ENCODE measurements at places on chromosomes 12 and 14.

GRCh38 chr12:96256672-96257361, 62.6 kb downstream of the ELK3 start:
- DNase-seq: no peak

GRCh38 chr14:22820731-22821130, 5.5 kb upstream of the SLC7A7 start:
- peak; percentile 17 for DNase-seq

DNA sequence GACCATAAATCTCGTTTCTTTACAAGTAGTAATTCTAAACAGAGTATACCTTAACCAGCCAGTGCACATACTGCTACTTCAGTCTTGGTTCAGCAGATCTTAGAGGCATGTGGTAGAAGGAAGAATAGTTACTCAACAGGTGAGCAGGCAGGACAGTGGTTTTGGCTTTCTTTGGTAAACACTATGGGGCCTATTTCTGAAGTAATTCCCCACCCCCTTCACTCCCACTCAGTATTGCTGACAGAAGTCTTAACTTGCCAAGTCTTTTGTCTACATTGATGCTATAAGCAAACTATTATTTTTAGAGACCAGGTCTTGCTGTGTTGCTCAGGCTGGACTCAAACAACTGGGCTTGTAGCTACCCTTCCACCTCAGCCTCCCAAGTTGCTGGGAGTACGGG, 68.5 kb downstream of the FBXO34 start:
- DNase-seq: no peak

- no peak for DNase-seq
These were observed 89.7 kb upstream of the MYL2 start for GRCh38 chr12:111010061-111010460.

DNA sequence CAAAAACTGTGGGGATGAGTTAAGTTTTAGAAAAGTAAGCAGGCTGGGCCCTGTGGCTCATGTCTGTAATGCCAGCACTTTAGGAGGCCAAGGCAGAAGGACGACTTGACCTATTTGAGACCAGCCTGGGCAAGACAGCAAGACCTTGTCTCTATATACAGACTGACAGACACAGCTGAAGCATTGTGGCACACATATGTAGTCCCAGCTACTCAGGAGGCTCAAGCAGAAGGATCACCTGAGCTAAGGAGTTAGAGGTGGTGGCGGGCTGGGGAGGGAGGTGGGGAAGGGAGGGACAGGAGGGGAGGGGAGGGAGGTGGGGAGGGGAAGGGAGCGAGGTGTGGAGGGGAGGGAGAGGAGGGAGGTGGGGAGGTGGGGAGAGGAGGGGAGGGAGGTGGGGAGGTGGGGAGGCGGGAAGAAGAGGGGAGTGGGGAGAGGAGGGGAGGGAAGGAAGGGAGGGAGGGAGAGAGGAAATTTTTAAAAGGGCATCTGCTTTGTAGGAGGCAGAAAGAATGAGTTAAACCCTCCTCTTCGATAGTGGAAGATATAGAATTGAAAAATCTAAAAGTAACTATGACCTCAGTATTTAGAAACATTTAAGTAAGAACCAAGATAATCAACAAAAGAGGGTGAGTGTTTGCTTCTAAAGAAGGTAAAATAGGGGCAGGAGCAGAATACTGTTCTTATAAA, 30.9 kb downstream of the MED13L start:
- DNase-seq: no peak

DNA sequence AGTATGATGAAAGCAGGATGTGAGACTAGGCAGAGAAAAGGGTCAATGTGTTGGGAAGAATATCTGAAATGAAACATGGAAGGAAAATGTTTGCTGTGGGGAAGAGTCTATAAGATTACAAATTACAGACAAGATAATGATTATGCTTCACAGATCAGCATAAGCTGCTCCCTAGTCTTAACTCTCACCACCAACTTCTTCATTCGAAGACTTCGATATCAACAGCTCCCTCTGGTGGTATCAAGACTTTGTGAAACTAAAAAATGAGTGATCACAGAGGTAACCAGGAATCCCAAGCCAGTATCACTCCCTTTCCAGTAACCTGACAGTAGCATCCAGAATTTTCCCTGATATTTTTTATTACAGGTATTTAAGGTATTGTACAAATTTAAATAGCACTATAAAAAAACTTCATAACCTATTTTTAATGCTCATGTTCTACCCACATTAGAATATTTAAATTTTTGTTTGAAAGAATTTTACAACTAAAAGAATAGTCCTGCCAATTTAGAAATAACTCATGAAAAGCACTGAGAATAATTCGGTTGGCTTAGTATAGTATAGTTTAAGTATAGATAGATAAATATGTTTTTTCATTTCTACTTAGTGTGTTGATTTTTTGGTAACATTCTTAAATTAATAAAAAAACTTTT, 84.4 kb downstream of the C2CD5 start:
- peak; percentile 45 for DNase-seq

GRCh38 chr12:86729739-86730138, 473.5 kb upstream of the MGAT4C start:
- DNase-seq: no peak

DNA sequence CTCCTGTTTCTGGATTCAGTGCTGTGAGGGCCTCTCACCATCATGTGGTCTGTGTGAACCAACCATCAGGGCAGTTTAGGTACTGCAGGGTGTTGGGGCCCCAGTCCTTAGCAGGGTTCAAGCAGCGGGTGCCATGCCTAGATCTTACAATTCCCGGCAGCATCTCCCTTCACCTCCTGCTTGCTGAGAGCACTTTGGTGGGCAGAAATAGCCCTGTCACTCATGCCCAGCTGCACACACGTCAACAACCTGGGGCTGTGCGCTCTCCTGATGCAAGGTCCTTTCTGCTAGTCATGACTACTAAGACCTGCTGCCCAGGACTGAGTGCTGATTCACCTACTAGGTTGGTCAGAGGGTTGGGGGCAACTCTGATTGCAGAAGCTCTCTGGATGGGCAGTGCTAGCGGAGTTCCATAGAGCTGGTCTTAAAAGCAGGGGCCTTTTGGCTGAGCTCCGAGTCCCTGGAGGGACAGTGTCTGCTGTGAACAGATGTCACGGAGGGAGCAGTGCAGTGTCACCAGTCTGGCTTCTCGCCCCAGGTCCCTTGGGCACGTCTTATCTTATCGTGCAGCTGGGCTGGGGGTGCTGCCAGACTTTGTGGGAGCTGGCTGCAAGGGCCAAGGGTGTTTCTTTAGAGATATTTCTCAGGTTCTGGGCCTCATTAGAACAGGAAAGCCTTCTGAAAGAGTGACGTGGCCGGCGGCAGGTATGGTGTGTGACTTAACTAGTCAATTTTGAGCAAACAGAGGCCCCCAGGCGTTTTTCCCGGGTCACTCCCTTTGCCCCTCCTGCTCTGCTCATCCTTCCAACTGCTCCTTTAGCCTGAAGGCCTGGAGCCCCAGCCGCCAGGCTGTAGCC, 71.8 kb downstream of the NINJ2 start:
- no peak for DNase-seq

DNA sequence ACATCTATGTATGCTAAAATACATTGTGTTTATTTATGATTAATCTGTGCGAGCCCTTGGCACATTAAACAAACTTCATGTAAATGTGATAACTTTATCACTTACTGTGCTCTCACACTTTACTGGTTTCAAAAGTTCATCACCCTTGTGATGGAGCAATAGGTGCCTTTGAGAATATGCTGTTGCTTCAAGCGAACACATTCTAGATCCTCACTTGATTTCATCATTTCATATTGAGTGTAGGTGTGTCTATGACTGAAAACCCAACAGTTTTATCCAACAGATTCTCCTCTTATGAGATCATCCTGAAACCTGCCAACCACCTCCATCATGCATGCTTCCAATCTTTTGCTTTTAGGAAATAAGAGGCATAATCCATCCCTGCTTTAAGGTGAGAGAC, 854.4 kb downstream of the TMEM121 start:
- DNase-seq: no peak

GRCh38 chr14:100737526-100737925, 10.8 kb downstream of the DLK1 start:
- no peak for DNase-seq

GRCh38 chr14:69208666-69209065, 17.4 kb downstream of the EXD2 start:
- DNase-seq: no peak

GRCh38 chr12:110355073-110355472, 48.4 kb downstream of the ANAPC7 start:
- no peak for DNase-seq

GRCh38 chr12:59594943-59595500, 807 bp upstream of the SLC16A7 start:
- DNase-seq: peak; percentile 23

- DNase-seq: no peak
These were observed 193.0 kb downstream of the C12orf50 start for GRCh38 chr12:87836190-87836589.

- DNase-seq: peak; percentile 2
These were observed 905.4 kb downstream of the SLC16A7 start for GRCh38 chr12:60501124-60501729.

DNA sequence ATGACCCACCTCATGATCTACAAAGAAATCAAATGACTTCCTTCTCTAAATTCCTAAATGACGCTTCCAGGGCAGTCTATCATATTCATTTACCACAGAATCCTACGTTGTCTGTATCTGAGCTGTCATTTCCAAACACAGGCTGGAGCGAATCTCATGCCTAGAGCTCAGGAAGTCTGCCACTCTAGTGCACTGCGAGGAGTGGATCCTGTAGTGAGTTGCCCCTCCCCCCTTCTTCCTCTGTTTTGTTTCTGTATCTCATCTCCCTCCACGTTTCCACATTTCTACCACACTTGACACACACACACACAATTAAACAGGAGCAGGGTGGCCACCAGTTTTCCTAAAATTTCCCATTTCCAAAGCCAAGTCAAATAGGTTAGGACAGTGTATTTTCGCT, 415.4 kb upstream of the PRICKLE1 start:
- no peak for DNase-seq

GRCh38 chr14:99073431-99073830, 198.6 kb downstream of the BCL11B start:
- no peak for DNase-seq

GRCh38 chr14:89564286-89564957, 147.4 kb upstream of the FOXN3 start:
- DNase-seq: no peak

DNA sequence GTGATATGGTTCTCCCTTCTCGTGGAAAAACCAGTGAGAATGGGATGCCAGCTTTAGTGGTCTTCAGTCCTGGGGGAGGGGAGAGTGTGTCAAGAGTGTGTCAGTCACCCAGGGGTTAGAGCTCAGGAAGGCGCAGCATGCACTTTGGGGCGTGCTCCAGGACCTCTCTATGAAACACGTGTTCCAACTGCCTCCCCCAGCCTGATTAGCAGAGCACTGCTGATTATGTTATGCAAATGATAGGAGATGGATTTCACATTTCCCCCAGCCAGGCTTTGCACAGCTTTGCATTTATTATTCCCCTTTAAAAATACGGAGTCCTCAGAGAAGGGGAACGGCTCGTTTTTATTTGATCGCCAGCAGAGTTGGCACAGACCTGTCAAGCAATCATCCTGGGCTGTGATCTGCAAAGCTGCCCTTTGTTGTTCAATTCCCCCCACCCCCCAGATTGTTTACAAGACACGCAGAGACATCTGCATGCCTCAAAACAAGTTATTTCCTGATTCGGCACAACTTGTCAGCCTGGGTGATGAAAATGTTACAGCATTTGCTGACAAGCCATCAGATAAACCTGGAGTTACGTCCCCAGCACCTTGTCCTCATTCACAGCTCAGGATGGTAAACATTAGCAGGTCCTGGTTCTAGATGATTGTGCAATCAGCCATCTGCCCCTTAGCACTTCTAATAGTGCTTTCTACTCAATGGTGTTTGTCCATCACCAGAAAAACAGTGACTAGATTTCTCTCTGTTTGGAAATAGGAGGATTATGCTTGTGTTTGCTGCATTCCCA, 196.5 kb downstream of the NOVA1 start:
- no peak for DNase-seq

- DNase-seq: peak; percentile 96
These were observed at the start of gene ANGEL1 for GRCh38 chr14:76812422-76813383. TSS of gene ANGEL1 (minus strand) at chr14:76812882. CDS start at chr14:76812827, 55 bp downstream.

- DNase-seq: no peak
These were observed 38.8 kb downstream of the CDKL1 start for GRCh38 chr14:50357753-50358395.

GRCh38 chr14:62453226-62453625, 592.0 kb downstream of the KCNH5 start:
- DNase-seq: no peak

- no peak for DNase-seq
These were observed 7.6 kb downstream of the SLC38A2 start for GRCh38 chr12:46364777-46365580.

GRCh38 chr14:51607711-51608110, 44.0 kb upstream of the FRMD6 start:
- no peak for DNase-seq

- no peak for DNase-seq
These were observed 443.4 kb downstream of the BCAT1 start for GRCh38 chr12:24505366-24506015.

DNA sequence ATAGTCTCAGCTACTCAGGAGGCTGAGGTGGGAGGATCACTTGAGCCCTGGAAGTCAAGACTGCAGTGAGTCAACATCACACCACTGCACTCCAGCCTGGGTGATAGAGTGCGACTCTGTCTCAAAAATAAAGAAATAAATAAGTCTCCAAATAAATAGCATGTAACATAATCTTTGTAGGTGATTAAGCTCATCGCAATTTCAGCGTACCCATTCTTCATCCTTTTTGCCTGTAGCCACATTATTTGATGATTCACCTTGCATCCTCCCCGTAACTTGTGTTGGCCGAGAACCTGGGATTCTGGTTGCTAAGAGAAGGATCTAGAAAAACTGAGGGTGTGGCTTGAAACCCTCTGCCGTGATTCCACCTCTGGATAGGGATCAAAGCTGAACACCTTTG, 115.1 kb downstream of the GALC start:
- DNase-seq: no peak

GRCh38 chr12:110733089-110733715, 9.5 kb downstream of the PPP1CC start:
- no peak for DNase-seq

- no peak for DNase-seq
These were observed 60.2 kb downstream of the LRCOL1 start for GRCh38 chr12:132550014-132550802.

GRCh38 chr12:80432061-80432460, 12.0 kb upstream of the PTPRQ start:
- no peak for DNase-seq

GRCh38 chr12:7695237-7695560, 376 bp downstream of the GDF3 start:
- no peak for DNase-seq

DNA sequence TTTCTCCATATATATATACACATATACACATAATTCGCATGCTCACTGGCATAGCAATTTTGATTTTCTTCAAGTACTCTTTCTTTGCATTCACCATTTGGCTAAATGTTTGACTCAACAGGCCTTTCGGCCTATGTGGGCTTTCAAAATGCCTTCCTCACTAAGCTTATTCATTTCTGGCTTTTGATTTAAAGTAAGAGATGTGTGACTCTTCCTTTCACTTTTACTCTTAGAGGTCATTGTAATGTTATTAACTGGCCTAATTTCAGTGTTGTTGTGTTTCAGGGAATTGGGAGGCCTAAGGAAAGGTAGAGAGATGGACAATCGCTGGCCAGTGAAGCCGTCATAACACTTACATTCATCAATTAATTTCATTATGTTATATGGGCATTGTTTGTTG, 14.5 kb upstream of the KLRD1 start:
- no peak for DNase-seq
